ENCODE measurements at places on chromosomes 3 and 15.

DNA sequence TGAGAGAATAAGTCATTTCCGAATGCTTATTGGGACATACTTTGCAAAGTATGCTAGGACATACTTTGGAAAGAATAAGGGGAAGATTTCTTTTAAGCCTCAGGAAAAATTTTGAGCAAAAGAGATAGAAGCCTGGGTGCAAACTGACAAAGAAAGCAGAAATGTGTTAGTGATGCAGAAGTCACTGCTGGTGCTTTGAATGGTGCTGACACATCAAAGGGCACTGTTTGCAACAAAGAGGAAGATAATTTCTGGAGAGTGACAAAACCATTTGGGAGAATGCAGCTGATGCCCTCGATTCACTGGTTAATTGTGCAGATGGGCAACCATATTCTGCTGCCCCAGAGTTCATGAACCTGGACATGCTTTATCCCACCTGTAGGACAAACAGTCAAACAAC, 11.0 kb upstream of the RAP2B start:
- no peaks in the 10 kb centered on the region for H3K36me3 ChIP-seq
- no peaks in the 10 kb centered on the region for H3K27me3 ChIP-seq
- DNase-seq = no peak
- no peak overlapping the region for H3K27ac ChIP-seq
- no peaks in the 10 kb centered on the region for H3K4me1 ChIP-seq

DNA sequence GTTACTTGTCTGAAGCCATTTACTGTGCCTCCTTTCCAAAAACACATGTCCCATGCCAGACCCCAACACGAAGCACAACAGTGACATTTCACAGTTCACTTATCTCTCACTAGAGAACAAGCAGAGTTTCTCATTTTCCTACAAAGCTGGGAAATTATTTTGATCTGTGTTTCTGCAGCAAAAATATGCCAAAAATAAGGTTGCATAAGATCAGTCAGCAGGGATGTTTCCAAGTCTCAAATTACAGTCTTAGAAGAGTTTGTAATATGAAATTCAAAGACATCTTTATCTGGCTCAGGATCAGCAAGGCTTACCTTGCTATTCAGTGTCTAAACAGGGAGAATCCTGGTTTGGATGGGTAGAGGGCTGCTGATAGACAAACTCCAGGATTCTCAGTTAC, 75.5 kb downstream of the GJD2 start:
- H3K4me3 ChIP-seq = no peak overlapping the region
- peaks cover 6% of the 10 kb centered on the region for H3K27me3 ChIP-seq
- H3K36me3 ChIP-seq = no peaks in the 10 kb centered on the region
- no peak overlapping the region for H3K27ac ChIP-seq
- no peak for DNase-seq

GRCh38 chr15:42066764-42067415, 27.5 kb downstream of the PLA2G4D start:
- no peak for DNase-seq
- no peak overlapping the region for H3K4me3 ChIP-seq
- H3K4me1 ChIP-seq = no peaks in the 10 kb centered on the region

- no peak overlapping the region for H3K4me3 ChIP-seq
- peaks cover 8% of the 10 kb centered on the region for H3K36me3 ChIP-seq
- 0 out of 2 replicates have a peak, but pooled peaks cover 1% of the 10 kb centered on the region for H3K4me1 ChIP-seq
Measured at GRCh38 chr3:72993391-72993790, 3.2 kb upstream of the PPP4R2 start.

GRCh38 chr3:74676-75243, 121.8 kb upstream of the CHL1 start:
- no peak overlapping the region for H3K27ac ChIP-seq
- no peaks in the 10 kb centered on the region for H3K4me1 ChIP-seq
- H3K36me3 ChIP-seq = no peaks in the 10 kb centered on the region
- H3K27me3 ChIP-seq = no peaks in the 10 kb centered on the region
- DNase-seq = no peak
- H3K4me3 ChIP-seq = no peak overlapping the region

DNA sequence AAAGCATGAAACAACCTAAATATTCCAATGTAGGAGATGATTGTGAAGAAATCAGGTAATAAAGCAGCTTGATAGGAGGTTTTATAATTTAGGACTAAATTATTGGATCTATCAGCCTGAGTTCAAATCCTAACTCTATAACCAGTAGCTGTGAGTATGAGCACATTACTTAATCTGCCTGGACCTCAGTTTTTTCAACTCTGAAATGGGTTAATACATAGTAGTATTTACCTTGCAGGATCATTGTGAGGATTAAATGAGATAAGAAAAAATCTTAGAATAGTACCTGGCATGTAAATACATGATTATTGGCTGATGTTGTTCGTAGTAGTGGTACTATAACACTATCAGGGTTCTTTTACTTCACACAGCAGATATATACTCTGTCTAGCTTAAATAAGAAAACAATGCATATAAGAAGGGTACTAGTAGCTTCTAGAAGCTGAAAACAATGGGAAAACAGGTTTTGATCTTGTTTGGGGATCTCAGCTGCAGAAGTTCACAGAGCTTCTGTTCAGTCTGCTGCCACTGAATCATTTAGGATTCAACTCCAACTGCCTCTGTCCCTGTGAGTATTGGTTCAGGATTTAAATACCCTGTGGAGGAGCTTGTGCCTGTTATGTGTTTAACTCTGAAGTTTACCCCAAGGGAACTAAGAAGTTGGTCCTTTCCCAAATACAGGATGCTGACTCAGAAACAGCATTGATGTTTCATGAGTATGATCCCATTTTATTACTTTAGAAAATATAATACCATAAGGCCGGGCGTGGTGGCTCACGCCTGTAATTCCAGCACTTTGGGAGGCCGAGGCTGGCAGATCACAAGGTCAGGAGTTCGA, 34.2 kb downstream of the KAT2B start:
- no peaks in the 10 kb centered on the region for H3K27me3 ChIP-seq
- H3K27ac ChIP-seq = no peak overlapping the region
- H3K4me1 ChIP-seq = no peaks in the 10 kb centered on the region
- no peaks in the 10 kb centered on the region for H3K36me3 ChIP-seq
- H3K4me3 ChIP-seq = no peak overlapping the region
- no peak for DNase-seq

- H3K27ac ChIP-seq = no peak overlapping the region
- no peaks in the 10 kb centered on the region for H3K36me3 ChIP-seq
- DNase-seq = no peak
Measured at GRCh38 chr3:46942076-46942475, 34.5 kb downstream of the CCDC12 start.

- no peak overlapping the region for H3K4me3 ChIP-seq
- no peak overlapping the region for H3K27ac ChIP-seq
- H3K36me3 ChIP-seq = no peaks in the 10 kb centered on the region
- no peaks in the 10 kb centered on the region for H3K27me3 ChIP-seq
- H3K4me1 ChIP-seq = no peaks in the 10 kb centered on the region
Measured at GRCh38 chr3:82424031-82424339, 662.5 kb upstream of the GBE1 start.

DNA sequence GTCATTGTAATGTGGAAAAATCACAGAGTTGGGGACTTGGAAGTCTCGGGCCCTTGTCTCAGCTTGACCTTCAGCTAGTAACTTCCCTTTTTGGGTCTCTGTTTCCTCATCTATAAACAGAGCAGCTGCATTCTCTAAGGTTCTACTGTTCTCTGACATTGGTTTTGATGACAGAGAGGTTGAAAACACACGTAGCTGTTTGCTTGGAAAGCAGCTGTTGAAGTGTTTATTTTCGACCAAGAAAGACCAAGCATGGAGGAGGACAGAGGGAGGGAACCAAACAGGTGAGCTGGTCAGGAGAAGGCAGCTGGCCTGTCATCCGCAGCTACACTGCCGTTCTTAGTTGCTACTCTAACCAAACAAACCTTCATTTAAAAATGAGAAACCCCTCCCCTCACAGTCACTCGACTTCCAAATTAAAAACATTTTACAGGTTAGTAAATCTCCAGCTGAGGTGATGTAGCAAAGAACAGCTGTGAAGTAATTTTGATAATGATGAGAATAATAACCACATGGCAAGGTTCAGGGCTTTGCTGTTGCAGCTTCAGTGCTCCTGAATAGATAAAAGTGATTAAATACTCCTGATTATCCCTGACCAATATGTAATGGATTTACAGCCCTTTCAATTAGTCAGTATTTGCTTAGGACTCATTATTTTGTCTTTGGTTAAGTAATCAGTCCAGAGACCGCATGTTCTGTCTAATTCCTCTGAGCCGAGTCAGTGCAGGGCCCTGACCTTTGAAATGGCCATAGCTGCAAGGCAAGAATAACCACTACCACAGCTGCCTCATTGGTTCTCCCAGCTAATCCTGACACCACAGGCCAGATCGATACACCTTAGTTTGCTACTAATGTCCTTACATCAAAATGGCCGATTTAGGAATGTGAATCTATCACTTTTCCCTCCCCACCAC, 65.3 kb downstream of the MEIS2 start:
- H3K4me1 ChIP-seq = peaks cover 6% of the 10 kb centered on the region
- no peak for DNase-seq
- H3K4me3 ChIP-seq = no peak overlapping the region

GRCh38 chr3:141122455-141123030, 71.4 kb downstream of the SPSB4 start:
- peaks cover 2% of the 10 kb centered on the region for H3K27me3 ChIP-seq
- DNase-seq = no peak
- no peaks in the 10 kb centered on the region for H3K4me1 ChIP-seq
- no peak overlapping the region for H3K4me3 ChIP-seq
- H3K36me3 ChIP-seq = no peaks in the 10 kb centered on the region

- no peak overlapping the region for H3K4me3 ChIP-seq
- no peaks in the 10 kb centered on the region for H3K4me1 ChIP-seq
- H3K27ac ChIP-seq = no peak overlapping the region
- H3K27me3 ChIP-seq = no peaks in the 10 kb centered on the region
- no peak for DNase-seq
Measured at GRCh38 chr3:179973931-179974361, 62.8 kb downstream of the PEX5L start.

DNA sequence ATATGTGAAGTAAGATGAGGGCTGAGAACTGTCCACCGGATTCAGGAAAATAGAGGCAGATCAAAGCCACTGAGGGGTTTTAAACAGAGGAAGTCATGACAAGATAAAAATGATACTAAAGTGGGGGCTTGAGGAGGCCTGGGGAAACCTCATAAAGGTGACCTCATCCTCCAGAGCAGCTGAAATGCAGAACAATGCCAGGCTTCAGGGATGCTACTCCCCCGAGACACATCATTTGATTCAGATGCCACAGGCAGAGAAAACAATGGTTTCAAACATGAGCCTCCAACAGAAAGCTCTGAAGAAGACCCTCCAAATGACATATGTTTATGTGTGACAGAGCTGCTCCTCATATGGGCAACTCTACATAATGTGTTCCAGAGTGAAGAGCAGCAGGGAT, 6.4 kb downstream of the CFAP20DC start:
- H3K4me3 ChIP-seq = no peak overlapping the region
- H3K36me3 ChIP-seq = no peaks in the 10 kb centered on the region
- no peaks in the 10 kb centered on the region for H3K4me1 ChIP-seq
- no peak for DNase-seq
- H3K27me3 ChIP-seq = no peaks in the 10 kb centered on the region

DNA sequence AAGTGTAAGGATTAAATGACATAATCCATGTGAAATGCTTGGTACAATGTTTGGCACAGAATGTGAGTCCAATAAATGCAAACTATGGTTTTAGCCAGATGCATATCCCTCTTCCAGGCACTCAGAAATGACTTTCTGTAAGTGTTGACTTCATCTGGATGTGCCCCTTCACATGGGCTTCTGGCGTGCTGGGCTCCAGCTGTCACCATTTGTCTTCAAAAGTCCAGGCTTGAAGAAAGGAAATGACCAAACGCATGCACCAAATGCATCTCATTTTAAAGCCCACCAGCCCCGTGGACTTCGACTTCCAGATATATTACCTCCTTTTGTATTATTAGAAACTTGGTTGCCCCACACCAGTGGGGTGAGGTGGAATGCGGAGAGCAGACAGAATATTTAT, 23.7 kb downstream of the CRYGS start:
- no peak for DNase-seq
- H3K4me1 ChIP-seq = no peaks in the 10 kb centered on the region
- no peak overlapping the region for H3K4me3 ChIP-seq
- H3K36me3 ChIP-seq = no peaks in the 10 kb centered on the region
- no peak overlapping the region for H3K27ac ChIP-seq

DNA sequence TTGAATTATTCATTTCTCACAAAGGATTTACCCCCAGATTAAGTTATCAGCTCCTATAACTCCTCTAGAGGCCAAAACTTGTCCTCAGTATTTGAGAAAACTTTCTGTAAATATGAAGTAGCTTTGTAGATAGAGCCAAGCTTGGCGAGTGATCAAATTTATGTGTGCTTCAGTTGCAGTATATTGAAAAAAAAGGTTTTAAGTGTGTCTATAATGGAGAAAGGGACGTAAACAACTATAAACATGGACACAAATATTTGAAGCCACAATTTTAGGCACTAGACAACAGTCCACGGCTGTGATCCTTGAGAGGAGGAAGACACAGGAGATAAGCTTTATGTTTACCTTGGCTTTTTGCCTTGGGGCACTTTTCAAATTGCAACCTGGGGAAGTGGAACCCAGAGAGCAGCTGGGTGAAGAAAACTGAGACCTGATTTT, 118.7 kb downstream of the THRB start:
- no peak overlapping the region for H3K4me3 ChIP-seq
- no peak overlapping the region for H3K27ac ChIP-seq
- 0 out of 2 replicates have a peak, but pooled peaks cover 5% of the 10 kb centered on the region for H3K4me1 ChIP-seq
- no peaks in the 10 kb centered on the region for H3K36me3 ChIP-seq
- no peaks in the 10 kb centered on the region for H3K27me3 ChIP-seq
